ENCODE measurements at places on chromosomes 5 and 9.

DNA sequence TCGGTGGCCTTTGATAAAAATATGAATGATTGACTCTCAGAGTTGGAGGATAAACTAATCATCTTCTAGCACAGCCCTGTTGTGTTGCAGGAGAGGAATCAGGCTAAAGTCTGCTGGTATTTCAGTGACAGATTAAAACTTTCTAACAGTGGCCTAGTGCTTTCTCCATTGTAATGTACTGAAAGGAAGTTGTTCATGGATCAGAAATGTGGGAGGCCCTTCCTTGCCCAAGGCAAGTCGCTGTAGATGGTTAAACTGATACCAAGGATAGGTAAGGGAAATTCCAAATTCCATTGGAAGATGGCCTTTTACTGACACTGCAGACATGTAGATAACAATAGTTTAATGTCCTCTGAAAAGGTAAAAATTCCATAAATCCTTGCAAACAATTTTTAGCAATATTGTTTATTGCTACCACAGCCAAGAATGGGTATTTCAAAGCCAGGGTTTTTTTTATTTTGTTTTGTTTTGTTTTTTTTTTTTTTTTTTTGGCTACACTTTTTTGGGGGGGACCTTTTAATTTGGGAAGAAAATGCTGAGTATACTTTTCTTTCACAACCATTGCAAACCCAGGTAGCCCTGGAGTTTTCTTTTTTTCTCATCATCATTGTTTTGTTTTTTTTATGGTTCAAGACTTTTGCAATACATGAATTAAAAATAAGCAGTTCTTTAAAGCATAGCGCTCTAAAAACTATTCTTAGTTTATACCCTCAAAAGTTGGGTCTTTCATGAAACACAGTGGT, 35.5 kb downstream of the WDR36 start:
- DNase-seq = no peak

- DNase-seq = peak; percentile 74
These were observed 205.3 kb upstream of the WWC1 start for GRCh38 chr5:168086104-168086610.

DNA sequence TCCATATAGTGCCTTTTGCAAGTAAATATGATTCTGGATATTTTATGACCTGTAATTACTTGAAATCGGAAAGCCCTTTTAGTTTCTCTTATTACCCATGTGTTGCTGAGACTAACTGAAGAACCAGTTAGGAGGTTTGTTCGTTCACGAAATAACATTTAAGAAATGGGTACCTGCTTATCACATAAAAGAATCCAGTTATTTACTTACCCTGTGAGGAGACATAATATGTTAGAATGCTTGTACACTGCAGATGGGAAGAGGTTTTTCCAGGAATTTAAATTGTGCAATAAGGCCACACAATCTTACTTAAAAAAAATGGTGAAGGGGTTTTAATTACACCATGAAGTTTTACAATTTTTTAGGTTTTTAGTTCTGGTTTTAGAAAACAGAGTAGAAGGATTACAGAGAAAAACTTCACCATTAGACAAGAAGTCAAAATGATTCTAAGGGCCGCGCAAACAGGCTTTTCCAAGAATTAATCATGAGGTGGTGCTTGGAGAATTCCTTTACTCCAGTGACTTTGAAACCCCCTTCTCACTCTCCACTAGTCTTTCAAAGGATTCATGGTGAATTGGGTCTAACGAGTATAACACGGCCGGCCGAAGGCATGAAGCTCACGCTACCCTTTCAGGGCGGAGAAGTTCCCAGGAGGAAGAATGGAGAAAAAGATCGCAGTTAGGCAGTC, 1.1 kb upstream of the PTGER4 start:
- no peak for DNase-seq

DNA sequence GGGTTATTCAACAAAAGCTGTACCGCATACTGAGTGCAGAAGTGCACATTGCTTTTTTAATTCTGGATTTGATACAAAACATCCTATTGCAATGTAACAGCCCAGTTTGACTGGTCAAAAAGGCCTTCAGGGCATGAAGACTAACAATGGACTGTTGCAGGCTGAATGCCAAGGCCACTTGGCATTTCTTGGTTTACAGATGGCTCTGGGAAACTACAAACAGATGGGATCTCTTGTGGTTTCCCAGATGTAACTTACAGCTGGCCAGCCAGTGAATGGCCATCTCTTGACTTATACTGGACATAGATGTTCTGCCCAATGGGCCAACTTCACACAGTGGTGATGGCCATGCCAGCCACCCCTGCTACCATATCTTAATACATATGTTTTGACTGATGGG, 36.8 kb downstream of the UGT3A2 start:
- DNase-seq = no peak

DNA sequence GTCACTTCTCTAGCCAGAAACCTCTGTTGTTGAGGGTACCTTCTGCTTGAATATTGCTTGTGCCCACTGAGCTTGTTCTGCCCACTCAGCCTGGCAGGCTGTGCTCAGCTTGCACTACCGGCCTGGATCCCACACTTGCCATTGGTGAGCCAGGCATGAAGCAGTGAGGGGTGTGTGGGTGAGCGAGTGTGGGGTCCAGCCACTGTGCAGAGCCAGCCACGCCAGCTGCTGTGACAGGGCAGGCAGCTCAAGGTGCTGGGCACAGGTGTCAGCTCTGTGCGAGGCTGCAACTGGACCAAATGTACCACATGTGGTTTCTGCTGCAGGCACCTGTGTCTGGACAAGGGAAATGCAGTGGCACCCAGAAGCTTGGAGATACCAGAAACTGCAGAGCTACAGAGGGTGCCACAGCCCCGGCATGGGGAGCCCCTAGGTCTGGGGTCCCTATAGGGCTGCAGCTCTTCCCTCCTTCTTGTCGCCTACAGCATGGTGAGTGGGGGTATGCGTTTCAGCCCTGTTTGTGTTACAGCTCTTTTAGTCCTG, 305.1 kb upstream of the RIOK2 start:
- DNase-seq = no peak

GRCh38 chr9:121272401-121272948, 4.5 kb downstream of the GSN start:
- no peak for DNase-seq

- DNase-seq = no peak
These were observed 126.9 kb upstream of the ATP10B start for GRCh38 chr5:160978944-160979343.

DNA sequence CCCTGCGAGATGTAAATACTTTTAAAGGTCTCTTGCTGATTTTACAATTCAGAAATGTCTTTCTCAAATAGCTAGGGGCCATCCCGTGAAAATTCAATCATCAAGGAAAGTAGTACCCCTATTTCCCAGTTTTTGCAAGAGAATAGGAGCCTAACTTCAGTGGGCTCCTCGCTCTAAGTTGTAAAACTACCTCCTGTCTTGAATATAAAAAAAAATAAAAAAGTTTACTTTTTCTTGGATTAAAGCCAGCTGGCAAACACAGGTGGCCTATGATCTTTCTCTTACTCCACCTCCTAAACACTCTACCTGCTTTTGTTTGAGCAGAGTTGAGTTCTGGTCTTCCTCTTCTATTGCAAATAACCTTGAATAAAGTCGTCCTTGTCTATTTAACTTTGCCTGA, 79.4 kb downstream of the SLCO4C1 start:
- no peak for DNase-seq

GRCh38 chr5:160496784-160497183, 75.1 kb downstream of the PTTG1 start:
- DNase-seq = no peak

GRCh38 chr9:93122721-93123221, 11.3 kb downstream of the NINJ1 start:
- DNase-seq = no peak

GRCh38 chr9:126144603-126145456, 181.8 kb upstream of the MVB12B start:
- no peak for DNase-seq

- DNase-seq = peak; percentile 31
These were observed 993.0 kb downstream of the MAT2B start for GRCh38 chr5:164498438-164498837.

- DNase-seq = no peak
These were observed 45.8 kb upstream of the RGMB start for GRCh38 chr5:98727686-98728085.

GRCh38 chr9:92986176-92987119, 39.1 kb downstream of the FGD3 start:
- DNase-seq = peak; percentile 16

GRCh38 chr9:104094534-104095015, 466 bp downstream of the SMC2 start:
- DNase-seq = no peak

DNA sequence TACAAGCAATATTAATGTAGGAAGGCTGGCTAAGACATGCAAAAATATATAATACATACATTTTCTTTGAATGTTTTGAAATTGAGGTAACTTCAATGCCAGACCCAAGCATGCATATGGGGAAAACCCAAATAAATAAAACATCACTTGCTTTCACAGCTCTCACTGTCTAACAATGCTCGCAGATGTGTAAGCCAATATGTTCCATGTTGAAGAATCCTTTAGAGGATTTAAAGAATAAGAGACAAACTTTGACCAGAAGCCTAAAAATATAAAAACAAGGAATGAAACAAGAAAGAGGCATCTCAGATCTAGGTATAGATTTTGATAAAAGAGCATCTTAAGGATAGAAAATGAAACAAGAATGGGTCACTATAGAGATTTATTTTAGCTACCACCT, 354.2 kb downstream of the CDH10 start:
- no peak for DNase-seq

DNA sequence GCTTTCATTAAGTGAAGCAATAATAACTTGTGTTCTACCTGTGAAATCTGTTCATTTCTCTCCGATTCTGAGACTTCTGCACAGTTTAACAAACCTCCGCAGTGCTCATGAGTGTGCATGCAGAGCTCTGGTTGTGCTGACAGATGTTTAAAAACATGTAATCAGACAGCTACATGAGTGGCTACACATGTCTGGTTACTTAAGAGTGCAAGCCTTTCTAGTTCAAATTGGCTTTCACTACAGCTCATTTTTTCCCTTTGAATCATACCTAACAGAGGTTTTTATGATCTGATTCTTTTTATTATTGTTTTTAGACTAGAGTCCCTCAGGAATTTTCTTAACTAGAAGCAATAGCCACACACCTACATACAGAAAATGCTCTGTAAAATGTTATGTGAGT, 310.2 kb downstream of the ARRDC3 start:
- no peak for DNase-seq

GRCh38 chr9:95438561-95439357, 78.0 kb downstream of the PTCH1 start:
- DNase-seq = no peak

GRCh38 chr5:119820608-119821007, 191.2 kb downstream of the FAM170A start:
- no peak for DNase-seq

GRCh38 chr5:148760945-148761638, 65.3 kb upstream of the ADRB2 start:
- DNase-seq = no peak

DNA sequence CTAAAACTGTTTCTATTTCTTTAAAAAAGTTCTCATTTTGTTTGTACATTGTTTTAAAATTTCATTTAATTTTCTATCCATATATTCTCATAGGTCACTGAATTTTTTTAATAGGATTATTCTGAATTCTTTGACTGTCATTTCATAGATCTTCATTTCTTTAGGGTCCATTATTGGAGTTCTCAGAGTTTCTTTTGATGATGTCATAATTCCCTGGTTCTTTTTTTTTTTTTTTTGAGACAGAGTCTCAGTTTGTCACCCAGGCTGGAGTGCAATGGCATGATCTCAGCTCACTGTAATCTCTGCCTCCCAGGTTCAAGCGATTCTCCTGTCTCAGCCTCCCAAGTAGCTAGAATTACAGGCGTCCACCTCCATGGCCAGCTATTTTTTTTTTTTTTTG, 89.9 kb downstream of the DMRT2 start:
- no peak for DNase-seq

DNA sequence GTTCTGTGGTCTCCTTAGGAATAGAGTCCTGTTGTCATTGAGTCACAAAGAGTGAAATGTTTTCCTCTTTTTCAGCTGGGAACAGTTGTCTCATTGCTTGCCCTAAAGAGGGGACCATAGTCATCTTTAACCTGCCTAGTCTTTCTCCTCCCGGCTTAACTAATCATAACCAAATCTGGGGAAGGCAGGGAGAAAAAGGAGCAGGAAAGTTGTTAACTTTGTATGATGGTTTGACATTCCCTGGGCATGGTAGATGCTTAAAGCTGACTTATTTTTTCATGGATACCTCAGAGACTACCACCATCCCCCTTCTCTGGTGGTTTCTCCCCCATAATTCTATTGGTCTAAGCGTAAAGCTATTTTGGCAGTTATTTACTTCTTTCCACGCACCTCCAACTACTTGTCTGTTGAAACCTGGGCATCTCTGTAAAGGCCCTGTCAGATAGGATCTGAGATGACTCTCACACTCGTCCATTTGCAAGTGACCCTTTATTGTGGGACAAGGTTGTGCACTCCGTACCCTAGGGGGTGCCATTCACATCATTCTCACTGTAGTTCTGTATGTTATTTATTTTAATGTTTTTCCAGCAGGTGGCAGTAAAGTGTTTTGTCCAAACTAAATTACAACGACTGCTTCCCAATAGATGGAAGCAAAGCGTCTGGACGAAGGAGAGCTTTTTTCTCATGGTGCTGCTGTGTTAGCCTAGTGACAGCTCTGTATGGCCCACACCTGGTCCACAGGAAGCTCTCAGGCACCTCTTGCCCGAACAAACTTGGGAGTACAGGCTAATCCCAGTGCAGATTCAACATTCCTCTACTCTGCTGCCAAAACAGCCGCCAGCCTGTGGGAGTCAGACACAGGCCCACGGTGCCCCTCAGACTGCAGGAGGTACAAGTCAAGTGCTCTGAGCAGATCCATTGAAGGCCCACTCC, 3.0 kb upstream of the FAM13B start:
- peak; percentile 91 for DNase-seq

DNA sequence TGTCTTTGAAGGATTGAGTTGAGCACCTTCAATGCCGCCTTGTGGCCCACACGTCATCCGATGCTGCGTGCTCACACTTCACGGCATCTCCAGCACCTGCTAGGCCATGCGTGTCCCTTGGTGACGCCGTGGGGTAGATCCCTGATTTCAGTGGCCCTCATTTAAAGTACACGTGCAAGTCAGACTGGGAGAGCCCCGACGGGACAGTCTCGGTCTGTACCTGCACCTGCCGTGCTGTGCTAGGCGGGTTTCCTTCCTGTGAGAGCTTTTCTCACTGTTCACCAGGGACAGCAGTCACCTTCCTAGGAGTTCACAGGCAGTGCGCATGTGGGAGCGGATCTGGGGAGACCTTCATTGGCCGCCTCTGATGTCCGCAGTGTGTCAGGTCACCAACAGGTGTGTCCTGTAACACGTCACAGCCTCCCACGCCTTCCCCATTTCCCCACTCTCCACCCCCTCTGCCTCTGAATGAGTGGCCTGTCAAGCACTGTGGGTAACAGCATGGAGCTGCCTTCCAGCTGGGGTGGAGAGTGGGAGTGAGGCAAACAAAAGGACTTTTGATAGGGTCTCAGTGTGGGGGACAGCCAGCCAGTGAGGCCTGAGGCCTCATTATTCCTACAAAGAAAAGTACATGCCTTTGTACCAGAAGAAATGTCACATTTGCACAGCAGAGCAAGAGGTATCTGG, 236.4 kb downstream of the FANCC start:
- DNase-seq = no peak
